Gastrocnemius medialis (tissue), 4 donors: ENCODE measurements at places on chromosomes 2 and 18. TPM values are rescaled to one million over a fixed set of nuclear protein-coding genes. Genes with fewer than 3 reads are reported as not detected.
A peak's percentile ranks its signal among the peaks of the same experiment; 100 is the strongest.

- H3K27me3 ChIP-seq: no peaks in the 10 kb centered on the region
- H3K36me3 ChIP-seq: no peaks in the 10 kb centered on the region
- DNase-seq: no peak
- no peak overlapping the region for H3K27ac ChIP-seq
- no peak overlapping the region for H3K4me3 ChIP-seq
Observed at GRCh38 chr2:132790207-132790785, 120.3 kb upstream of the LYPD1 start.

GRCh38 chr2:56522605-56523089 is 338.9 kb downstream of the CCDC85A start:
- H3K27me3 ChIP-seq: no peaks in the 10 kb centered on the region
- no peak overlapping the region for H3K27ac ChIP-seq
- peak; percentile 24 for DNase-seq
- no peaks in the 10 kb centered on the region for H3K36me3 ChIP-seq

DNA sequence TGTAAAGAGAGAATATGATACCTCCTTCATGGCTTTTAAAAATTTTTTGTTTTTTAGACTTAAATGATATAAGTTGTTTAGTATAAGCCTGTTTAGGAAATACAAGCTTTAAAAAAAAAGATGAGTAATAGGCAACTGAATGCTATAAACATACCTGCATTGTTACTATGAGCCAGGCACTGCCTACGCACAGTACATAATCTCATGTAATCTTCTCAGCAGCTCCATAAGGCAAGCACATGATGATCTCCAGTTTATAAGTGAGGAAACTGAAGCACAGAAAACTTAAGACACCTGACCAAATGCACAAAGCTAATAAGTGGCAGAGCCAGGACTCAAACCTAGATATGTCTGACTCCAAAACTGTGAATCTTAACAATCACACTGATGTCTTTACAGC is 156.3 kb upstream of the SLC1A4 start:
- H3K36me3 ChIP-seq: no peaks in the 10 kb centered on the region
- H3K4me1 ChIP-seq: peaks cover 4% of the 10 kb centered on the region
- H3K27ac ChIP-seq: no peak overlapping the region
- H3K27me3 ChIP-seq: no peaks in the 10 kb centered on the region

GRCh38 chr2:166180951-166181812 is 53.4 kb upstream of the SCN1A start:
- H3K36me3 ChIP-seq: no peaks in the 10 kb centered on the region
- no peak overlapping the region for H3K4me3 ChIP-seq
- H3K4me1 ChIP-seq: no peaks in the 10 kb centered on the region

GRCh38 chr18:24869285-24869684 is 408.8 kb downstream of the HRH4 start:
- H3K27me3 ChIP-seq: no peaks in the 10 kb centered on the region
- H3K4me1 ChIP-seq: no peaks in the 10 kb centered on the region
- H3K27ac ChIP-seq: no peak overlapping the region
- H3K36me3 ChIP-seq: no peaks in the 10 kb centered on the region
- no peak for DNase-seq
- H3K4me3 ChIP-seq: no peak overlapping the region

- H3K27ac ChIP-seq: no peak overlapping the region
- peaks cover 9% of the 10 kb centered on the region for H3K4me1 ChIP-seq
- no peaks in the 10 kb centered on the region for H3K36me3 ChIP-seq
- DNase-seq: no peak
Observed at GRCh38 chr2:101431486-101431885, 43.4 kb downstream of the RFX8 start.

GRCh38 chr18:14093307-14093915 is 38.8 kb downstream of the ZNF519 start:
- H3K27ac ChIP-seq: no peak overlapping the region
- H3K4me3 ChIP-seq: no peak overlapping the region
- H3K36me3 ChIP-seq: peaks cover 5% of the 10 kb centered on the region
- DNase-seq: no peak

- no peaks in the 10 kb centered on the region for H3K4me1 ChIP-seq
- no peaks in the 10 kb centered on the region for H3K36me3 ChIP-seq
- no peak overlapping the region for H3K4me3 ChIP-seq
- no peaks in the 10 kb centered on the region for H3K27me3 ChIP-seq
Observed at GRCh38 chr18:34048423-34048822, 176.3 kb downstream of the NOL4 start.

DNA sequence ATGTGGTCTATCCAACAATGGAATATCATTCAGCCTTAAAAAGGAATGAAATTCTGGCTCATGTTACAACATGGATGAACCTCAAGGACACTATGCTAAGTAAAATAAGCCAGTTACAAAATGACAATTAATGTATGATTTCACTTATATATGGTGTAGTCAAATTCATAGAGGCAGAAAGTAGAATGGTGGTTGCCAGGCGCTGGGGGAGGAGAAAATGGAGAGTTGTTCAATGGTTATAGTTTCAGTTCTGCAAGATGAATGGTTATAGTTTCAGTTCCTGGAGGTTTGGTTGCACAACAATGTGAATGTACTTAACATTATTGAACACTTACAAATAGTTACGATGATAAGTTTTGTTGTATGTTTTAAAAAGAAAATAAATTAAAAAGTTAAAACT is 79.2 kb upstream of the IL1R2 start:
- no peak overlapping the region for H3K27ac ChIP-seq
- DNase-seq: no peak
- no peaks in the 10 kb centered on the region for H3K27me3 ChIP-seq
- H3K4me1 ChIP-seq: no peaks in the 10 kb centered on the region

- no peaks in the 10 kb centered on the region for H3K27me3 ChIP-seq
- no peak overlapping the region for H3K4me3 ChIP-seq
- H3K4me1 ChIP-seq: peaks cover 3% of the 10 kb centered on the region
Observed at GRCh38 chr18:49788327-49788898, 24.9 kb downstream of the ACAA2 start.

DNA sequence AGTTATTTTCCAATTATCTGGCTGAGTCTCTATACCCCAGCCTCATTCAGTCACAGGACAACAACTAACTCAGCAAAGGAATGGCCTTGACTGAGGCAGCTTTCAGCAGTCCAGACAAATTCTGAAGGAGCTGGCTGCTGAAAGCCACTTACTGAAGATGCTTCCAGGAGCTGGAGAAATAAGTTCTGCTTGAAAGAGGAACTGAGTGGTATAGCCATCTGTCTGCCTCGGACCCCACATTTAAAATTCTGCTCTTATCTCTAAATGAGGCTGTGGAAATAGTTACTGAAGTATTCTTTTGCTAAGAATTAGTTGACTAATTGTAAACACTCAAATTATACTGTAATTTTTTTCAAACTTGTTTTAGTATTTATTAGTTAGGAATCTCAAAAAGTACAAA is 9.1 kb upstream of the GPD2 start:
- H3K36me3 ChIP-seq: no peaks in the 10 kb centered on the region
- H3K4me3 ChIP-seq: no peak overlapping the region
- no peak for DNase-seq
- H3K4me1 ChIP-seq: peaks cover 38% of the 10 kb centered on the region
- H3K27ac ChIP-seq: no peak overlapping the region
- no peaks in the 10 kb centered on the region for H3K27me3 ChIP-seq

- no peaks in the 10 kb centered on the region for H3K36me3 ChIP-seq
- H3K27me3 ChIP-seq: no peaks in the 10 kb centered on the region
- H3K4me3 ChIP-seq: no peak overlapping the region
- DNase-seq: no peak
- no peak overlapping the region for H3K27ac ChIP-seq
Observed at GRCh38 chr2:67719351-67719750, 322.2 kb downstream of the ETAA1 start.

- no peaks in the 10 kb centered on the region for H3K27me3 ChIP-seq
- no peak overlapping the region for H3K4me3 ChIP-seq
- H3K36me3 ChIP-seq: no peaks in the 10 kb centered on the region
Observed at GRCh38 chr2:96691022-96691612, 48.6 kb downstream of the FER1L5 start.

- no peaks in the 10 kb centered on the region for H3K36me3 ChIP-seq
- no peak for DNase-seq
- H3K4me3 ChIP-seq: no peak overlapping the region
- no peaks in the 10 kb centered on the region for H3K4me1 ChIP-seq
- no peak overlapping the region for H3K27ac ChIP-seq
Observed at GRCh38 chr18:12904012-12904516, 20.0 kb upstream of the PTPN2 start.

- H3K27me3 ChIP-seq: no peaks in the 10 kb centered on the region
- no peaks in the 10 kb centered on the region for H3K36me3 ChIP-seq
- H3K4me3 ChIP-seq: no peak overlapping the region
- H3K27ac ChIP-seq: no peak overlapping the region
- no peaks in the 10 kb centered on the region for H3K4me1 ChIP-seq
Observed at GRCh38 chr18:73973972-73974371, 173.7 kb downstream of the FBXO15 start.

GRCh38 chr2:112480530-112481049 is 1.4 kb upstream of the TTL start:
- H3K27me3 ChIP-seq: no peaks in the 10 kb centered on the region
- DNase-seq: no peak
- no peaks in the 10 kb centered on the region for H3K36me3 ChIP-seq

DNA sequence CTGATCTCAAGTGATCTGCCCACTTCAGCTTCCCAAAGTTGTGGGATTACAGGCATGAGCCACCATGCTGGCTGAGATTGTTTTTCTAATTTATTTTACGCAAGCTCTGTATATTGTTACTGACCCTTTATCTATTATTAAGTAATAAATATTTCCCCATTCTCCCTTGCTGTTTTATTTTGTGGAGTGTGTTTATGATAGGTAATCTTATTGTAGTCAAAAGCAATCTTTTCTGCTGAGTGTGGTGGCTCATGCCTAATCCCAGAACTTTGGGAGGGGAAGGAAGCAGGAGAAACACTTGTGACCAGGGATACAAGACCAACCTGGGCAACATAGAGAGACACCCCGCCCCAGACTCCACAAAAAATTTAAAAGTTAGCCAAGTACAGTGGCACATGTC is 55.2 kb upstream of the RTN4 start:
- peaks cover 8% of the 10 kb centered on the region for H3K4me1 ChIP-seq
- no peaks in the 10 kb centered on the region for H3K36me3 ChIP-seq
- H3K27me3 ChIP-seq: no peaks in the 10 kb centered on the region
- H3K4me3 ChIP-seq: no peak overlapping the region

DNA sequence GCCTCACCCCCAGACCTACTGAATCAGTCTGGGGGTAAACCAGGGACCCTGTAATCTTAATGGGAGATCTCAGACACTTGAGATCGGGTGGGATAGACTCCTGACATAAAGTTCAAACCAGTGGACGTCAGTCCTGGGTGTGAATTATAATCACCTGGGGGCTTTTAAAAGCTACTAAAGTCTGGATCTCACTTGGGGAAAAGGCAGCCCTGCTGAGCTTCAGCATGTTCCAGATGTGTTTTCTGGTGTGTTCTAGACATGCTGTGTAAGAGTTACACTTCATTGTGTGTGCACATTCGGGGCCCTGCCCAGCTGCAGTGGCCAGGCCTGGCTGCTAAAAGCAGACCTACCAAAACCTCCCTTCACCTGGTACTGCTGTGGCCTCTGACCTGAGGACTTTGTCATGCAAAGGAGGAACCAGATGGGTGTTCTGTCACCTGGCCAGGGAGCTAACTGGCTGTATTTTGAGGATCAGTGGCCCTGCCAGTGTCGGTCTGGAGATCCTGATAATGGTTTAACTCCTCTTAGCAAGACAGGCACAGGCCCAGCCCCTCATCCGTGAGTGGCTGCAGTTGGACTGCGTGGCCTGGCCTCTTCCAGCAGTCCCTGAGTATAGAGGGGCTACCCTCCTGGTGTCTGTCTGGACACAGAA is 10.6 kb downstream of the RRM2 start:
- H3K27ac ChIP-seq: no peak overlapping the region
- no peaks in the 10 kb centered on the region for H3K27me3 ChIP-seq
- no peak overlapping the region for H3K4me3 ChIP-seq
- no peaks in the 10 kb centered on the region for H3K4me1 ChIP-seq

GRCh38 chr2:37026050-37026449 is 58.1 kb downstream of the HEATR5B start:
- DNase-seq: no peak
- no peaks in the 10 kb centered on the region for H3K27me3 ChIP-seq
- no peak overlapping the region for H3K4me3 ChIP-seq
- H3K27ac ChIP-seq: no peak overlapping the region
- no peaks in the 10 kb centered on the region for H3K36me3 ChIP-seq

- no peak for DNase-seq
- H3K4me3 ChIP-seq: no peak overlapping the region
Observed at GRCh38 chr18:47254341-47254939, 3.0 kb upstream of the SKOR2 start.

DNA sequence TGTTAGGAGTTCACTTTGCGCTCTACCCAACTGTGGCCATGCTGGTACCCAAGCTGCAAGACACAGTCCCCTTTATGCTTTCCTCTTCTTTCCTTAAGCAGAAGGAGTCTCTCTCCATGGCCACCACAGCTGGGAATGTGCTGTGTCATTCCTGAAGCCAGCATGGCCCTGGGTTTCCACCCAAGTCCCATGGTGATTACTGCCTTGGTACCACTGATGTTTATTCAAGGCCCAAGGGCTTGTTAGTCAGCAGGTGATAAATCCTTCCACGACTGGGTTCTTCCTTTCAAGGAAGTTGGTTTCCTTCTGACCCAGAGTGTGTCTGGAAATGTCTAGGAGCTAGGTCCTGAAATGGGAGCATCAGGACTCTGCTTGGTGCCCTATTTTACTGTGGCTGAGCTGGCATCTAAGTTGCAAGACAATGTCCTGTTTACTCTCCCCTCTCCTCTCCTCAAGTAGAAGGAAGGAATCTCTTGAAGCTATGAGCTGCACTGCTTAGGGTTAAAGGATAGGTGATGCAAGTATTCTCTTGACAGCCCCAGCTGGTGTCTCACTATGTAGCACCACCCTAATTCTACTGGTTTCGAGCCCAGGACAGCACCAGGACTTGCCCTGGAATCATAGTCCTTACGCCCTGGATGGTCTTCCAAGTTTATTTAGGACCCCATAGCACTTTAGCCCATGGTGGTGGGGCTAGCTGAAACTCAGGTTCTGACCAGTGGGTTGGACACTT is 18.7 kb upstream of the NUP35 start:
- no peaks in the 10 kb centered on the region for H3K36me3 ChIP-seq
- H3K27ac ChIP-seq: no peak overlapping the region
- H3K4me1 ChIP-seq: no peaks in the 10 kb centered on the region
- H3K4me3 ChIP-seq: no peak overlapping the region
- H3K27me3 ChIP-seq: no peaks in the 10 kb centered on the region

DNA sequence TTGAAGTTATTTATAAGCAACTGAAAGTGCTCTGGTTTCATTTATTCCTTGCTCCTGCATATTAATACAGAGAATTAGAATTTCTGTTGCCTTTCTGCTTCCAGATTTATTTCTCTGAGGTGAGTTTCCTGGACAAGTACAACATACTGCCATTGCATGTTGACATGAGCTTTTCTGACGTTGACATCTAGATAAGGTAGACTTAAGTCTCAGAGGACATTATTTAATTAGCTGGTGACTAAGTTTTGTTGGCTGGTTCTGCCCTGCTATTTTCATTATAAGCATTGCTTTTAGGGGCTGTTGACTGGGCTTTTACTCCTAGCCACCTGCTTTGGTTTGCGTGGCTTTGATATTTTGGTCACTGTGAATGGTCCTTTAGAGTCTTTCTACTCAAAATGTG is 282.9 kb upstream of the SPRED2 start:
- no peak overlapping the region for H3K4me3 ChIP-seq
- H3K4me1 ChIP-seq: no peaks in the 10 kb centered on the region
- H3K27me3 ChIP-seq: no peaks in the 10 kb centered on the region
- H3K36me3 ChIP-seq: no peaks in the 10 kb centered on the region
- no peak overlapping the region for H3K27ac ChIP-seq
- DNase-seq: no peak

Gene C1GALT1C1L
- not detected for total RNA-seq

Gene SCN7A
- total RNA-seq: 2.5 TPM

Gene CIB4
- total RNA-seq: not detected

Gene BOLL
- total RNA-seq: 8.1 TPM

Gene ERICH2
- total RNA-seq: not detected

Gene IL36G
- not detected for total RNA-seq

Gene MAP4K4
- total RNA-seq: 66.8 TPM
